Stimulated activated CD4-positive, alpha-beta T cell treated with anti-CD3 and anti-CD28 coated beads, Interleukin-1b, Interleukin-23, amount 100 ng/mL, for 1 hour (primary cell): ENCODE measurements at places on chromosomes 1 and 21.

DNA sequence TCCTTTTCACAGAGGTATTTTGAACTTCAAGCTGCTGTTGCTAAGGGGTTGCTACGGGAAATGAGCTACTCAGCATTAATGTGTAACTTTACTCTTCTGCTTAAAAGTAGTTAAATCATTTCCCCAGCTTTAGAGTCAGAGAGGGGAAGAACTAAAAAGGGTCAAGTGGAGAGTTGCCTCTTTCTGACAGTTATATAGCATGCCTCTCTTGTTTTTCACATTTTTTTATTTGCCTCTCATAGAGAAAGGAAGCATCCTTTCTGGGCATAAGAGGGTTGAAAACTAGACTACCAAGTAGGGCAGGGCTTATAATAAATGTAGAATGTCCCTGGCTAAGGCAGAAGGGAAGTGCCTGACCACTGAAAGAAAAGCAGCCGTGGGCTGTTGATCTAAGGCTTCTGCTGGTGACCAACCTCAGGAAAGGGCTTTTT is 10.1 kb upstream of the ELAVL4 start:
- no peak for DNase-seq

DNA sequence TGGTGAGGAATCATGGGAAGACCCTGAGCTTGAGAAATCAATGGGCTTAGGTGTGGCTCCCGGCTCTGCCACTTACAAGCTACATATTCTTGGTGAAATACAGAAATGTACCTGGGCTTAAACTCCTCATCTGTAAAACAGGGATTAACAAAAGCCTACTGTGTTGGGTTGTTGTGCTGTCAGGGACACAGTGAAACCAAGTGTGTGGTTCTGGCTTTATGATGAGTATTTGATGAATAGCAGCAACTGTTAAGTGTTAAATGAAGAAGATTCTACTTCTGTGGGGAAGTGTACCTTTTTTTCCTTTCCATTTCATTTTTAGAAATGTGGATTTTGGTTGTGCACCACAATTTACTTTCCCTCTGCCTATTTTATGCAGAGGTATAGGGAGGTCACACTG is 41.1 kb upstream of the DUSP10 start:
- no peak for DNase-seq

DNA sequence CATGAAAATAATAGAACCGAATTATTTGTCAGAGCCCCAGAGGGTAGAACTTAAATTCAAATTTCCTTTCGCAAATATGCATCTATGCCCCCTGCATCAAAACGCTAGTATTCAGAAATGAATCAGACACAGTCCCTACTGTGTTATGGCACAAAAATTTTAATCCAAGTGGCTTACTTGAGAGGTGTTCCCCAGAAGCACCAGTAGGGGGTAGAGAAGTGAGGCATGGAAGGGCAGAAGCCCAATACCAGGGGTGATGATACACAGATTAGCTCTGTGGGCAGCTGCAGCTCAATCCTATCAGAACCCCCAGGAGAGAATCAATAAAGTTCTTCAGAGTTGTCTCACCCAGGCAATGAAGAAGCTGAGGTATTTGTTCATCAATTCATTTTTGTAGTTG is 342.2 kb downstream of the OMA1 start:
- no peak for DNase-seq

DNA sequence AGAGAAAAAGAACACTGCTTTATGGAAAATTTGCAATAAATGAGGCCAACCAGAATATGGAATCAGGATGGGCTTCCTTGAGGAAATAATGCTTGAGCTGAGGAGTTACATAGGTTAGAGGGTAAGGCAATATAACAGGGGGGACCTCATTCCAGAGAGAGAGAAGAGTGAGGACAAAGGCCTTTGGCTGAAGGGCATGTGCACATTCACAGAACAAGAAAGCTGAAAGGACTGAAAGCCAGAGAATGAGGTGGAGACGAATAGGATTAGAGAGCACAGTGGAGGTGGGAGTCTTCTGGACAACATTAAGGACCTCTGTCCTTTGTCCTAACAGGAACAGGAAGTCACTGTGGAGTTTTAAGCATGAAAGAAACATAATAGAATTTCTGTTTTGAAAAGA is 60.7 kb upstream of the MROH9 start:
- no peak for DNase-seq

- no peak for DNase-seq
These were observed 6.8 kb upstream of the CLDN8 start for GRCh38 chr21:30222724-30223123.

DNA sequence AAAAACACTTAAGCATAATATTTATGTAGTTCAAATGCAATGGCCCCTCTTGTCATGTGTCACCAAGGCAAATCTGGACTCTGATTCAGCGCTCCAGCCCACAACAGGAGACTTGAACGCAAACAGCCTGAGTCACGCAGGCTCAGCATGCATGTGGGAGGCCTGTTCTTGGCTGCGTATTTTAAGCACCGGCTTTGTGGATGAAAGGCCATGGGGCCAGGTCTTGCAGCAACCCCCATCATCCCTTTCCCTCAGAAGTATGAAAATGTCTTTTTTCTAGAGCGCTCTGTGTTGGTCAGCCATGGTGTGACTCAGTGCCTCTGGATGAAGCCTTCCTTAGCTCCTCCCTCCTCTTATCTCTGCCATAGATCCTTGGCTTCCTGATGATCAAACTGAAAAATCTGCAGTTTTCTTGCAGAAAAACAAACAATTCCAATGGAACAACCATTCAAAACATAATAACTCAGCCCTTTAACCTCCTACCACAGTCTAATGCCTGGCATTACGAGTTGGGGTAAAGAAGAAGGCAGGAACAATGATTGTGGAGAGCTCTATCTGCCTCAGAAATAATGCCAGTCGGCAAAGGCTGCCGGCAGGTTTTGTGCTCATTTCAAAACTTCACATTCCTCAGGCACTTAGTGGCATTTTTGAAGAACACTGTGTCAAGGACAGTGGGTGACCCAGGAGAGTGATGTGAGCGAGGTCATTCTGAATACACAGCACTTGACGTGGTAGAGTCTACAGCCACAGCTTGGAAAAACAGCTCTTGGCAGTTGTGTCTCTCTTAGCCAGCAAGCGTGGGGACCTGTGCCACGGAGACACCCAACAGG is 167.5 kb downstream of the CLIC6 start:
- DNase-seq: no peak

DNA sequence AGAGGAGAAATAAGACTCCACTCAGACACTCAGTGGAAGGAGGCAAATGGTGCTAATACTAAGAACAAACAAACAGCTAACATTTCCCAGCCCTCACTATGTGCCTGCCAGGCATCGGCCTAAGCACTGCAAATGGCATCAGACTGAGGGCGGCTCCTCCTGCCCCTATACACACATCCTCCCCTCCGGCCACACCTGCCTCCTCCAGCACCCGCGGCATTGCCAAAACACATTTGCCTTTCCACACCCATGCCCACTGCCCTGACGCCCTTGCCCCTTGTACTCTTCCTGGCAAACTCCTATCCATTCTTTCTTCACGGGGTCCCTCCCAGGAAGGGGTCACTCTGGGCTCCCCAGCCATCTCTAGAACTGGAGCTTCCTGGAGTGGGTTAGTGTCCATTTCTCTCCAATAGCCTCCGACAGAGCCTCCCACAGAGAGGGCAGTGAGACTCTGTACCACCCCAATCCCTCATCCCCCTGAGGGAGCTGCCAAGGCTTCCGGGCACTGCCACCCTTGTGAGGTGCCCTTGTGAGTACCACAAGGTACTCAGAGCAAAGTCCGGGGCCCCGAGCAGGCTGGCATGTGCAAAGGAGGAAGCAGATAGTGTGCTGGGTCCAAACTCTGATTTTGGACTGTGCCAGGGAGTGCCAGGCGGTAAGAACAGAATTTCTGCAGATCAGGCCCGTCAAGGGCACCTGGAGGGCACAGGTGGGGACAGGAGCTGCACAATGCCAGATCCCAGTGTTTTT is 959 bp downstream of the AKR7A3 start:
- no peak for DNase-seq

DNA sequence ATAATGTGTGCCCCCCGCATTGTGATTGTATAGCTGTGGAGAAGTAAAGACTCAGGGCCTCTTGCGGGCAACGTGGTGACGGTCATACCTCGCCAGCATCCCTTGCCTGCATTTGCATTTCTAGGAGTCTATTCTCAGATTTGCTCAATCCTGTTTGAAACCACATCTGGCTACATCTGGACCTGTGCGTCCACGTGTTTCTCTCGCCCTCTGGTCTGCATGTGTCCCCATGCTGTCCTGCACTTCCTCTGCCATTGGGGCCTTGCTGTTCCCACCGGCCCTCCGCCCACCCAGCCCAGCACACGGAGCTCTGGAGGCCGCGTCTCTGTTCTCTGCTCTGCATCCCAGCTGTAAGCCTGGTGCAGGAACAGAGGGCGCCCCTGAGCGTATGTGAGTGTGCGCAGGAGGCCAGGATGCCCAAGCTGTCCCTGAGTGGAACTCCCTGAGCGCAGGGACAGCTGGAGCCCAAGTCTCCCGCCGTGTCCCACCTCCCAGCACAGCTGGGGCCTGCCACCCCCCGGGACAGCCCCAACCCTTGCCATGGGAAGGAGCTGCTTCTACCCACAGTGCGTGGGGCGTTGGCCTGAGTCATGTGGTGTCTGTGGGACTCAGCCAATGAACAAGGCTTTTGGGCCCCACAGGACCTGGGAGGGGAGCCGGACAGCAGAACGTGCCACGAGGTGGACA is 1.6 kb downstream of the KRTAP10-2 start:
- DNase-seq: no peak

DNA sequence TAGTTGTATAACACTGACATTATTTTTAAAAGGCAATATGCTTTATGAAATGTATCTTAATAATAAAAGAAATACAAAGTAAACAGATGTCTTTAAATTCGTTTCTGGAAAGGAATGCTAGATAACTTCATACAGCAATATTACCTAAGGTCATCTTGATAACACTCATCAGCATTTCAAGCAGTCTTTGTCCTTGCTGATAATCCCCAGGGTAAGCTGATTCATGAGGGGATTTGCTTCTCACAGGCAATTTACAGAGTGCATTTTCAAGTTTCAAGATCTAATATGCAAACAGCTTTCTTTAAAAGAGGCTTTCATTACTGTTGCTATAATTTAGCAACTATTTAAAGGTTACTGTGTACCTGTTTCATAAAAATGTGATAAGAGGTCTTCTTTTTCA is 75.2 kb upstream of the NEK2 start:
- no peak for DNase-seq
